Central memory CD4-positive, alpha-beta T cell (primary cell): ENCODE measurements at places on chromosomes 5 and 9.
A peak's percentile ranks its signal among the peaks of the same experiment; 100 is the strongest.

DNA sequence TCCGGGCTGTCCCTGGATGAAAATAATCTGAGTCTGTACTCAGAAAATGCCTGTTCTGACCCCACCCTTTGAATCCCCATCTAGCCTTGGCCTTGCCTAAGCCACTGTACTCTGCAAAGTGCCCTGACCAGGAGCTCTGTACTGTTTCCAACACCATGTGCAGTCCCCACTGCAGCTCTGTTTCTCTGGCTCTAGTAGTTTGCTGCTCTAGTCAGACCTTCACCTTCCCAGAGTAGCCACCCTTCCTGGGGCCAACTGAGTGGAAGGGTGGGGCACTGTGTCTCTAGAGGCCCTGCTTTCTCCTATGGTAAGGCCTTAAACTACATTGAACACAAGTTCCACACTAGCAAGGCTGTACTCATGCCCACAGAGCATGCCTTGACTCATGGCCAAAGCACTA is 31.9 kb downstream of the P4HA2 start:
- no peak for DNase-seq

DNA sequence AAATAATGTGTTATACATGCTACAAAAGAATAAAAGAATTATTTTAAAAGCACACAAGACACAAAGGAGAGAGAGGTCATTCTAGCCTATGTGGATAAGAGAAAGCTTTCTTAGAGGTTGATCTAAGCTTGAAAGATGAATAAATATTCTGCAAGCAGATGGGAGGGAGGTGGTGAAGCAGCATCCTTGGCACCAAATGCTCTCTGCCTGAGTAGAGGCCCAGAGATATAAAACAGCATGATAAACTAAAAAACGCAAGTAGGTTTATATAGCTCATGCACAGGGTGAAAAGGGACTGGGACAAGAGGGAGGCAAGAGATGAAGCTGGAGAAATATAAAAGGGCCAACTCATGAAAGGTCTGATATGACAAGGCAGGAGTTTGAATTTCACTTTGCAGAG is 283.2 kb upstream of the POU5F2 start:
- no peak for DNase-seq

DNA sequence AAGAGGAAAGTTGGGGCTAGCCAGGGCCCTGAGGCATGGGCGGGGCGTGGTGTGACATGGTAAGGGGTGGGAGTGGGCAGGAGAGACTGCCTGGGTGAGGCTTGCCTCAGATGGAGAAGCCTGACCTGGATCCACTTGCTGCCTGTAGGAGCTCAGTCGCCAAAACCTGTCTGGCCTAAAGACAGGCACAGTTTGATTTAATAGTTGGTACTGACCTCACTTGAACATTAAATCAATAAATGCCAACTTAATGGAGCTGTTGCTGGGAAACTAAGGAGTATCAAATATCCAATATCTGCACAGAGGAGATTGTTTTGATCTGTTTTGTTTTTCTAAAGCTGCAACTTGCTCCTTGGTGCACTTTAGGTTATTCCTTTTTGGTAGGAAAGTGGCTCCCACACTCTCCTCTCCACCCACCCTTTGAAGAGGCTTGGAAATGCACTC is 86.4 kb downstream of the RCL1 start:
- DNase-seq = no peak

DNA sequence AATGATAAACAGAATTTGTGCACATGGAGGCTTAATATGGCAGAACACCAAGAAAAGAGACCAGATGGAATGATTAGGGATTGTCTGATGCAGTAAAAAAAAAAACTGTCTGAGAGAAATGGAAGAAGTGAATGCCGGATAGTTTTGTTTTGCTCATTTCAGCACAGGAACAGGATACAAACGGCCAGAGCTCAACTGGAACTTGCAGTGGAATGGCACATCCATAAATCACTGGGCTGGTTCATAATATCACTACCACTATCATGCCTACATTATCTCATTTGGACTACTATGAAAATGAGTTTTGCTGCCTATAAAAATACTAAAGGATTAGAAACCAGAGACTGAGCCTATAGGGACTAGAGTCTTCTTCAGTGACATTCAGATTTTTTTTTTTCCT is 9.7 kb downstream of the PTAR1 start:
- no peak for DNase-seq

DNA sequence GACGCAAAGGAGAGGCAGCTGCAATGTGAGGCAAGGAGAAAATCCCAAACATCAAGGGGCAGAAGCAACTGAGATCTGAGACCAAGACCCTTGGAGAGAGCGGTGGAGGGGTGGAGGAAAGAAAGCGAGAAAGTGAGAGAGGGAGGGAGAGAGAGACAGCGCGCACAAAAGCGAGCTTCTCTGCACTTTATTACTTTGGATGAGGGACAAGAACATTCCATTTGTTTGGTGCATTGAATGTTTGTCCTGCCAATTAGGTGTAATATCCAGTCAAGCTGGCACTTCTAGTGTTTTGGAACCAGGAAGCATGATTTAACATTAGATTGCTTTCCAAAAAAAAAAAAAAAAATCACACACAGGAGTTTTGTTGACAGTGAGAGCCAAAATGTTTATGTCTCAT is 1.4 kb downstream of the CAST start:
- no peak for DNase-seq

- no peak for DNase-seq
Observed at GRCh38 chr5:124869426-124870033, 123.1 kb upstream of the ZNF608 start.

DNA sequence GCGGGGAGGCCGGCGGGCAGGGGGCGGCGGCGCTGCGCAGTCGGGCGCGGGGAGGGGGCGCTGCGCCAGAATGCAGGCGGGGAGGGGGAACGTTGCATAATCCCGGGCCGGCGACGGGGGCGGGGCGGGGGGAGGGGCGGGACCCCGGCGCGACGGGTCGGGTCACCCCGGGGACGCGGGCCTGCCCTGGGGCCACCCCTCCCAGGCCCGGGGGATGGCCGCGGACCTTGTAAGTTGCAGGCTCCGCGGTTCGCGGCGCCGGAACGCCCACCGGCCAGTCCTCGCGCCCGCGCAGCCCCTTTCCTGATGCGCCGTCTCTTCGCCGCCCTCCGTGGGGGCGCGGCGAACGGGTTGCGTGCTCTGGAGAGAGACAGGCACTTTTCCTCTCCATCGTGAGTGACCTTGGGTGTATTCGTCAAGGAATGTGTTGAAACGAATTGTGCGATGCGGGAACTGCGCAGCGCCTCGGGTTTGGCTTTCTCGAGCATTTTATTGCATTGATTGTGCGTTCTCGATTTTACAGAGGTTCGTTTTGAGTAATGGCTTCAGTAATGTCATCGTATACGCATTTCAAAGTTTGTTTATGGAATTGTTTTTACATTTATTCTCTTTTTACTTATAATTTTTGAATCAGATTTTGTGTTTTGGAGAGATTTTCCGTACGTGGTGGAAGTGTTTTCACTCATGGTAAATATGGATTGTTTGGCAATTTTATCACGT is 802 bp downstream of the SPIN1 start:
- peak; percentile 19 for DNase-seq

- DNase-seq = no peak
Observed at GRCh38 chr5:113299591-113299990, 135.2 kb downstream of the TSSK1B start.

- no peak for DNase-seq
Observed at GRCh38 chr5:38413696-38414095, 142.8 kb downstream of the LIFR start.

GRCh38 chr5:146770980-146771379 is 107.6 kb downstream of the PPP2R2B start:
- no peak for DNase-seq

GRCh38 chr5:41686767-41687166 is 176.4 kb upstream of the PLCXD3 start:
- DNase-seq = no peak

- DNase-seq = no peak
Observed at GRCh38 chr9:137464291-137464999, 5.3 kb upstream of the NSMF start.

GRCh38 chr9:90251316-90251715 is 391.3 kb downstream of the DIRAS2 start:
- DNase-seq = no peak

DNA sequence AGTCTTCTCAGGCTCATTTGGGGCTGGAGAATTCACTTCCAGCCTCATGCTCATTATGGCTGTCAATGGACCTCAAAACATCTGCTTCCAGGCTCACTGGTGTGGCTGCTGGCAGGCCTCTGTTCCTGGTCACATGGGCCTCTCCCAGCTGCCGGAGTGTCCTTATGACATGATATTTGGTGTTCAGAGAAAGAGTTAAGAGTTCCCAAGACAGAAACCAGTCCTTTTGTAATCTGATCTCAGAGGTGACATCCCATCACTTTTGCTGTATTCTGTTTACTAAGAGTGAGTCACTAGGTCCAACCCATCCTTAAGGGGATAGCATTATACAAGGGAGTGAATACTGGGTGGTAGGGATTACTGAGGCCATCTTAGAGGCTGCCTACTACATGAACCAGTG is 104.6 kb downstream of the CACNA1B start:
- DNase-seq = no peak

GRCh38 chr9:113481176-113481787 is 17.8 kb downstream of the RGS3 start:
- no peak for DNase-seq

DNA sequence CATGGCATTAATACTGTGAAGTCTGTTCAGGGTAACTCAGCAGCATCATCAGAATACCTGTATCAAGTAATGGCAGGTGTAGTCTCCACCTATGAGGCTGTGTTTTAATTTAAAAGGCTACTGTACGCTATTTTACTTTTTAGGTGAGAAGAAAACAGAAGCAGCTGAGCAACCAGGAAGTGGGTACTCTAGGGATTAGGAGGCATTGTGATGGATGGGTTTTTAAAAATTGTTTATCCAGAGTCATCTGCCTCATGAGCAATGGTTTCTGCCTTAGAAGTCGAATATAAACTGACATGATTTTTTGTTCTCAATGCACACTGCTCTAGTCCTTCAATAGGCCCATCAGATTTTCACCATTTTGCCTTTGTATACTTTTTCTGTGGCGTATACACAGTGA is 42.6 kb downstream of the PSIP1 start:
- DNase-seq = no peak

DNA sequence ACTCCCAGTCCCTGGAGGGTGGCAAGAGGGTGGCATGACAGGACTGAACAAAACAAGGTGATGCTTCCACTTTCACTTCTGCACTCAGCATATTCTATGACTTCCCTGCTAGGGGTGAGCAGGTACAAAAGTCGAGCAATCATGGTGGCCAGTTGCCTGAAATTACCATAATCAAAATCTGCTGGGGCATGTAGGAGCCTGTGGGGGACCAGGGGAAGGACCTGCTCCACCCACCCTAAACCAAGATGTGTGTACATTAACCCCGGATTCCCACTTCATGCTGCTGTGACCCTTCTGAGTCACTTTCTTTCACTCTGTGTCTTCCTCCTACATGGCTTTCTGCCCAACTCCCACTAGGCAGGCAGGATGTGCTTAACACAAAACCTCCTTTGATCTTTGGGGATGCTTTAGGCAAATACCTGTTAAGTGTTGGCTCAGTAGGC is 73.3 kb upstream of the PHF24 start:
- DNase-seq = no peak

DNA sequence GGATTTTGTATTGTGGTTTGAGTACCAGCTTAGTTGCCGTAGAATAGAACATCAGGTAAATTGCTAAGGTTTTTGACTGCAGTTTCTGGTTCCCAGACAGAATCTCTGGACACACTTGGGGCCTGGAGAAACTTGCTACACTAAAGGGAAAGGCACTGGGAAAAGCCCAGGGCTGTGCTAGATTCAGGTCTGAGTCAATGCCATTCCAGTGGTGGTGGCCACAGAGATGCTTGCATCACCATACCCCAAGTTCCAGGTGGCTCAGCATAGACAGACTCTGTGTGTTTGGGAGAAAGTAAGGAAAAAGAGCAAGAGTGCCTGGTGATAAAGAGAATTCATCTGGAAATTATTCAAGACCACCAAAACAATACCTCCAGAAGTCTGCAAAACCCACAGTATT is 120.6 kb downstream of the HMHB1 start:
- no peak for DNase-seq

- DNase-seq = no peak
Observed at GRCh38 chr9:133227242-133227860, 18.3 kb upstream of the OBP2B start.

DNA sequence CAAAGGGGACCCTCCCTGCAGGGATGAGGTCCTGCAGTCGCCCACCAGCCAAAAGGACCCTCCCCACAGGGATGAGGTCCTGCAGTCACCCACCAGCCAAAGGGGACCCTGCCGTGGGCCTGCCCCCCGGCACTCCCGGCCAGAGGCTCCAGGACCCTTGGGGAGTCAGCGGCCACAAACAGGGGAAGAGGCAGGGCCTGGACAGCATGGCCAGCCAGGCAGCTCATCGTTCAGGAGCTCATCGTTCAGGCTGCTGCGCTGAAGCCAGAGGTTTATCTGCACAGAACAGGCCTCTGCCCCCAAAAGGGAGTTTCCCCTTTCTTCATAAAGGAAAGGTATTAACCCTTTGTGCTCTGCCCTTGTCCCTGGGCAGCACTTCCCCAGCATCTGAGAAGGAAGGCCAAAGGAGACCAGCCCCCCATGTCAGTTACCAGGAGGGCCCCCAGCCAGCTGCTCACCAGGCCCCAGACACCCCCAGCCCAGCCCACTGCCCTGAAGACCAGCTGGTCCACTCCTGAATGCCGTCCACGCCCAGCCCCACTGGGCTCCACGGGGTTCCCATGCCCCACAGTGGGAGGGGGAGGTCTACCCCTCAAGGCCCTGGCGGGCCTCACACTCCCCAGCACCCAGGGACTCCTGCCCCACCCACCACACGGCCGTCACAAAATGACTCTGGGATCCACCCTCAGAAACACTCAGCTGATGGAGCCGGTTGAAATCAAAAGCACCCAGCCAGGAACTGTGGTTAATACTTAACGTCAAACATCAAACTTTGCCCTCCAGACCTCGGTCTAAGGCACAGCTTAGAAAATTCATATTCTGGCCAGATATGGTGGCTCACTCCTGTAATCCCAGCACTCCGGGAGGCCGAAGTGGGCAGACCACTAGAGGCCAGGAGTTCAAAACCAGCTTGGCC is 6.3 kb downstream of the SLC12A7 start:
- peak; percentile 90 for DNase-seq

DNA sequence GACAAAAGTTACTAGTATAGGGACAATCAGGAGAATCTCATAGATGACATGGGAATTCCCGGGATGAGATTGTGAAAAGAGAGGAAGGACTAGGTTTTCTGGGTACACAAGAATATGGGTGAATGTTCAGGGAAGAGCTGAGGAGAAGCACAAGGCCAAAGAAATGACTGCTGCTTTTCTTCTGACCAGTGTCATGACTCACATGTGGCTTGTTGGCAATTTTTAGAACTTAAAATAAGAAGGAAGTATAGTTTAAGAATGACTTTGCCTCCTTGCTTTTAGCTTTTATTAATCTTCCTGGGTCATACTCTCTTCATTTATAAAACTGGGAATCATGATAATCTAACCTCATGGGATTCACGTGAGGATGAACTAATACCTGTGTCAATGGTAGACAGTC is 652.4 kb upstream of the MEF2C start:
- DNase-seq = no peak

- DNase-seq = no peak
Observed at GRCh38 chr9:105273731-105274130, 29.3 kb downstream of the SLC44A1 start.

DNA sequence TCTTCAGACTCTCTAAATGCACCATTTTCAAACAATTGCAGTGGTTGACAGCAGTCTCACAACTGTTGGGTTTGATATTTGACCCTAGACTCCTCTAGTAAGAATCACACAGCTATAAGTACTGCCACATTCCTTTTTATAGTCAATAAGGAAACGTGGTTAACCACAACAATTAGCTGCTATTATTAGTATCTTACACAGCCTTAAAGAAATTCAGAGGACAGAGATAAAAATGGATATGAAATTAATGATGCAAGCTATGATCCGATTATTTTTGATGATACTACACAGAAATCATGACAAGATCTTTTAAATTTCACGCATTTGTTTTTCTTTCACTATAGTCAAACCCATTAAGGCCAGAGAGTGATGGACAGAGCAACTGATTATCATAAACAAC is 288.6 kb upstream of the C9orf72 start:
- DNase-seq = no peak
